CD4-positive, alpha-beta T cell treated with Interleukin-4 for 4 hours (primary cell): ENCODE measurements at places on chromosomes 4 and X.

DNA sequence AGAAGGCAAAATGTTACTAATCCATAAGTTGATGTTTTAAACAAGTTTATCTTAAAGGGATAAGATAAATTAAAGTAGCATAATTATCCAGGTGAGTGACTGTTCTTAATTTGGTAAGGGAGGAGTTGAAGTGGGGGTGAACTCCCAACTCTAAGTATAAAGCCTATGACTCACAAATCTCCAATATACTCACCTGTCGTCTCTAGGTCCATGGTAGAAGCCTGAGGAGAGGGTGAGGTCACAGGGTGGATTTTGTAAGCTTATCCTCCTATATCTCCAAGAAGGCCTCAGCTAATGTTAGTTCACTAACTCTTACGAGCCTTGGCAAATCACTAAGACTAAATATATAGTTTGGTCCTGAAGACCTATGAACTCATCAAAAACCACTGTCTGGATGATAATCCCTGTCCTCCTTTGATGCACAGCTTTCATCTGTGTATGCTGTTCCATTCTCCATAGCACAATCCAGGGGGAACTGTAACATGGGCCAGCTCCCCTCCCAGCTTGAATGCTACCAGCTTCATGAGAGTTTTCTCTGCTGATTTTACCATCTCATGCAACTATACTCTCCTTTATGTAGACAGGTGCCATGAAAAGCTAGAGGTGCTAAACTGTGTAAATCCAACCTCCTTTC is 158.7 kb downstream of the BTC start:
- DNase-seq, result no peak

- DNase-seq, result no peak
Measured at GRCh38 chr4:4256799-4257198, 8.8 kb upstream of the TMEM128 start.

GRCh38 chrX:118507766-118508165 is 12.2 kb downstream of the DOCK11 start:
- no peak for DNase-seq

- DNase-seq, result no peak
Measured at GRCh38 chr4:184430163-184430562, 44.2 kb downstream of the IRF2 start.

DNA sequence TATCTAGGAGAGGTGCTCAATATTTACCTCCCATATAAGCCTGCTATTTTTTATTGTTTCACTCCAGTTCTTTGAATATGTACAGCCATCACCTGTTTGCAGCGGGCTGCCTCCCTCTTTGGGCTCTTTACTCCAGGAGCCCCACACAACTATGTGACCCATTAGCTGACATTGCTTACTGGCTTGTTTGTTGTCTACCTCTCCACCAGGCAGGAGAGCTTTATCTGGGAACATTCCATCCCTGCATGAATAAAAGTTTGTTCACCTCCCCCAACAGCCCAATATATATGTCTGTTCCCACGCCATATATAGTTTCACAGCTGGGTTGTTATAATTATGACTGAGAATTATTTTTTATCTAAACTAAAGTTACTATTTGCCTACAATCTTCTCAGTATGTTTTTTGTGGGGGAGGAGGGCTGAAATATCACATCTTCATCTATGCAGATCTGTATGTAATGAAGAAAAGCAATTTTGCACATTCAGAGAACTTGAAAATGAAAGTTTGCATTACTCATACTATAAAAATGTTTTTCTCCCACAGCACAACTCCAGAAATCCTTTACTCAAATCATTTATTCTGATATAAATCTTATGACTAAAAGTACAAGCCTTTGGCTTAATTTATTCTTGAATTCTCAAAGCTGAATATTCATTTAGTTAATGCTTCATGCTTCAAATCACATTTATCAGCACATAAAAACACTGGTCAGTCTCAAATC is 61.2 kb upstream of the DAPP1 start:
- no peak for DNase-seq

- no peak for DNase-seq
Measured at GRCh38 chr4:10305816-10306215, 151.4 kb downstream of the ZNF518B start.

GRCh38 chr4:14771504-14772175 is 230.6 kb upstream of the CPEB2 start:
- no peak for DNase-seq
